ENCODE measurements at places on chromosomes 1 and 21.

GRCh38 chr1:54970901-54971300 lies 9.5 kb upstream of the TMEM61 start:
- no peak for DNase-seq

- no peak for DNase-seq
These were observed 3.1 kb upstream of the PGBD5 start for GRCh38 chr1:230429067-230429735.

GRCh38 chr1:44305962-44306422 lies 49.1 kb downstream of the ERI3 start:
- DNase-seq: no peak

GRCh38 chr1:238960071-238960470 lies 426.3 kb upstream of the CHRM3 start:
- DNase-seq: no peak

- no peak for DNase-seq
These were observed 52.2 kb downstream of the ACP6 start for GRCh38 chr1:147618077-147618569.

All from DMS153 (cell line).